Activated CD8-positive, alpha-beta memory T cell treated with anti-CD3 and anti-CD28 coated beads for 24 hours (primary cell): ENCODE measurements at places on chromosomes 7 and 10.

GRCh38 chr10:58348571-58349033 is 13.8 kb downstream of the UBE2D1 start:
- DNase-seq = no peak

- DNase-seq = no peak
These were observed 40.9 kb downstream of the GBF1 start for GRCh38 chr10:102286216-102286615.

DNA sequence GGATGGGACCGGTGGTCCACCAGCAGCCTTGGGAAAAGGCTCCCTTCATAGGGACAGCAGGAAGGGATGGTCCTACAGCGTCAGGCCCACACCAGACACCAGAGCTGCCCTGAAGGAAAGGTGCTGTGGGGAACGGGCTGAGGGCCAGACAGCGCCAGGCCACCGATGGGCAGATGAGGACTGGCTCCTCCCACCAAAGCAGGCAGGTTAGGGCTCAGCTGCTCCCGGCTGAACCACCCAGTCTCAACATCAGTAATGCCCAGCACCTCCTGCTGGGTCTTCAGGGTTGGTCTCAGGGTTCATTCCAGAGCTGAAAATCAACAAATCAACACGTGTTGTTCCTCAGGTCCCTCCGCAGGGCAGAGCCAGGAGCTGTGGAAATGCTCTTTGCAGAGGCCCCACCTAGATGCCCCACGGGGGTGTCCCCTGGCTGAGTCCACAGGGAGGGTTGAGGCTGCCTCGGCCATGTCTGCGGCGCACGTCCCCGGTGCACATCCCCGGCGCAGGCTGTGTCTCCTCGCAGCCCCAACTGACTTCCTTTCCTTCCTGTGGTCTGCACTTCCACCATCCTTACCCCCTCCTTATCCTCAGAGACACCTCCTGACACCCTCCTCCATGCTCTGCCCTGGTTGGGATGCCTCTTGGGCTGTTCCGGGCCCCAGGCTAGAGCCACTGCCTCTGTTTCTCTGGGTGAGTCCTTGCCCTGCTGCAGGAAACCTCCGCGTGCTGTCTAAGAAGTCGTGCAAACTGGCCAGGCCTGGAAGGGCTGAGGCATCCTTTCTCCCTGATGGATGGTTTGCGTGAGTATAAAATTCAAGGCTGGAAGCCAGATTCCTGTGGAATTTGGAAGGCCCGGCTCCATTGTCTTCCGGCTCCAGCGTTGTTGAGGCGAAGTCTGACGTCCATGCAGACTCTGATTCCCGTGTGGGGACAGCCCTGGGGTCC is 32.8 kb upstream of the CFAP46 start:
- DNase-seq = no peak

DNA sequence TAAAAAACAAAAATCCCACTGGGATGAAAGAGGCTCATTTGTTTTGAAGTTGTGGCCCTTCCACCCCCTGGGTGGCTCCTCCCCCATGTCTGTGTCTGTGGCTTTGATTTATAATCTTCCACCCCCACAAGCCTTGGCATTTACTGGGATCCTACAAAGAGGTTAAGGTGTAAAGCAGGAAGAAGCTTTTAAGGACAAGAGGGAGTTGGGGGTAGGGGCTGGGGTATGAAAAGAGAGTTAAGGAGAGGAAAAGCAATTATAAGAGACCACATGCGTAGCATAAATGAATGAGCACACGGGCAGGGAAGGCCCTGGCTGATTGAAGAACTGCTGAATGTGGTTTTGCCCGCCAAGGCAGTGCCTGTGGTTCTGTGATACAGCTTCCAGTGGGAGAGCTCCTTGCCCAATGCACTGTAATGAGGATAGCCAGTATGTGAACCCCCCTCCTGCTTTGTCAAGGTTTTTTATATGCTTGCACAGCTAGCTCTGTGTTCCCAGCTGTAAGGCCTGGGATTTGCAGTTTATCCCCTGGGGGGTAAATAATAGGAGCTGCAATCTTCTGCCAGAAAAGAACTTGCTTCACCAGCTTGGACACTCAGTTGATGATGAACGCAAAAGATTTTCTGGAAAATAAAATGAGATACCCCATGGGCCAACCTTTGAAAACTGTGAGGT is 34.7 kb upstream of the KMT2E start:
- no peak for DNase-seq

DNA sequence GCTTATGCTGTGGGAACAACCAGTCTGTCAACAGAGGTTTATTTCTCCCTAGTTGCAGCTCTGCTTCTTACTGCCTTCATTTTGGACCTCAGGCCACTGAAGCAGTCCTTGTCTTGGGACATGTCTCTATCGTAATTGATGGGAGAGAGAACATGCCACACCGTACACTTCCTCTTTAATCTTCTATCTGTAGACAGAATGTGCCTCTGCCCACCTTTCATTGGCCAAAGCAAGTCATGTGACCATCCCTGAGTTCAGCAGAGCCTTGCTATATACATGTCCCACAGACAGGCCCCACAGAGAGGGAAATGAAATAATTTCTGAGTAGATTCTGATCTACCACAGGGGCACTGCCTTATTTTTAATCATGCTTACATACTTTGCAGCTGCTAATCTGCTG is 98.0 kb downstream of the KCND2 start:
- DNase-seq = no peak
